ENCODE measurements at places on chromosomes 6 and 20.

DNA sequence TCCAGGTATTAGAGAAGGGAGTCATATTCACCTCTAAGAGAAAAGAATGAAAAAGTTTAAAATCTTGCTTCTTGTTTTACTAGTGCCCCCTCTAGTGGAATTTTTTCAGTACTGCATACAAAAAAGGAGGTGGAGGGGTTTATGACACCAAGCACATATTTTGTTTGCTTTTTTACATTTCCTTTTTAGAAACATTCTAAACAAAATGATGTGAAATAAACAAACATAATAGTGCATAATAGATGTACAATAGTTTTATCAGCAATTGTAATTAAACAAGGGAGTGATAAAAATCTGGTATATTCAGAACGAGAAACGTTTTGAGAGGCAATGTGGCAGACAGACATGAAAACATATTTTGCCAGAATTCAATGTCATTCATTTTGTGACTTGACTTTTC is 111.0 kb upstream of the TFAP2D start:
- DNase-seq = no peak

GRCh38 chr6:83431545-83432155 is 799 bp upstream of the ME1 start:
- no peak for DNase-seq

DNA sequence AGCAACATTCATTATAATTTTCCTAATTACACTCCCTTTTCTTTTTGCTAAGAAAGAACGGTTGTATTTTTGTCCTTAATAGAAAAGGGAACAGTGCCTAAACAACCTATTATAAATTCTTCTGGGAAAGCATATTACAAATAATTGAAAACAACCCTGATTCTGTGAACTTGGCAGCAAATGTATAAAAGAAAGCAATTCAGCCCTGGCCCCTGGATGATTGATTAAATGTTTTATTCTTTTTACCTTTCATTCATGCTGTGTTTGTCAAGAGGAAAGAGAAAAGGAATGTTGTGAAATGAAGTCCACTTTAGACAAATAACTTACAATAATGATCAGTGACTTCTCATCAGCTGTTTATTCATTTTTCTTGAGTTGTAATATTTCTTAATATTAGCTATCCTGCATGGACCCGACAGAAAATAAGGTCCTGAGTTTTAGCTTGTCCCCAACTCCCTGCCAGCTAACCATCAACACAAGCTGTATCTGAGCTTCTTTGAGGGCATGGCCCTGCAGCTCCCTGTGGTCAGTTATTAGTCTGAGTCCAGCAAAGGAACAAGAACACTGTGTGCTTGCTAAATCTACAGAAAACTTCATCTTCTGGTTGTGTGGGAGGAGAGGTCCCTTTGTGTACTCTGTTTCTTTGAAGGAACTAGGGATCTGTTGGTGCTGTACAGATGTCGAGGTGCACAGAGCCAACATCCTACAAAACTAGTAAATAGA is 248.2 kb downstream of the LAMA2 start:
- DNase-seq = no peak

GRCh38 chr6:145427232-145427631 is 308.1 kb downstream of the EPM2A start:
- no peak for DNase-seq

GRCh38 chr20:57618091-57618763 is 2.0 kb downstream of the ZBP1 start:
- DNase-seq = no peak

All from D721Med (cell line).